ENCODE measurements at places on chromosomes 12 and 14.
A peak's percentile ranks its signal among the peaks of the same experiment; 100 is the strongest.

- no peak for DNase-seq
Measured at GRCh38 chr12:74722709-74723108, 185.1 kb downstream of the ATXN7L3B start.

DNA sequence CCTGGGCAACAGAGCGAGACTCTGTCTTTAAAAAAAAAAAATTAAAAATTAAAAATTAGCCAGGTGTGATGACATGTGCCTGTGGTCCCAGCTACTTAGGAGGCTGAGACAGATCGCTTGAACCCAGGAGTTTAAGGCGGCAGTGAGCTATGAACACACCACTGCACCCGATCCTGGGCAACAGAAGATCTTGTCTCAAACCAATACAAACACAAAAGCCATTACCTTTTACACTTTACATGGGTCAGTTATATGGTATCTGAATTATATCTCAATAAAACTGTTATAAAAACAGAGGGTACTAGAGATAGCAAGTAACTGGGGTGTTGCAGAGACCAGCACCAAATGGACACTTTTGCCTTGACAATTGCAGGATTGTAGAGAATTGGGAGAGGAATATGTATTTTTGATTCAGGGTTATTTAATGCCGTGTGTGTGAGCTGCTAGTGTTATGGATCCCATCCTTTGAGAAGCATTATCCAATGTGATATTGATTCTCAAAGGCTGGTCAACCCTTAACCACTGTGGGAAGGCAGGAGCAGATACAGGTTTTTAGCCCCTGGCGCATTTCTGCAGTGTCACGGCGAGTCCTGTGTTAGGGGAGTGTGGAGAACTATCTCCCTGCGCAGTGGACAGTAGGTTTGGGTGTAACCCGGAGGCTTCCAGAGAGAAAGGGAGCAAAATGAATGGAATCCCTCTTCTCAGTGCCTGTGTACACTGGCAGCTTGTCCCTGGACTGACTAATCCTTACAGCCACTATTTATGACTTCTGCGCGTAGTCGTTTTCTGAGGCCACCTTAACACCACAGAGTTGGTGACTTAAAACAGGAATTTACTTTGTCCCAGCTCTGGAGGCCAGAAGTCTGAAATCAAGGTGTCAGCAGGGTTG is 4.3 kb downstream of the PSMD9 start:
- no peak for DNase-seq

GRCh38 chr14:88075269-88075981 is 70.5 kb downstream of the GPR65 start:
- no peak for DNase-seq

DNA sequence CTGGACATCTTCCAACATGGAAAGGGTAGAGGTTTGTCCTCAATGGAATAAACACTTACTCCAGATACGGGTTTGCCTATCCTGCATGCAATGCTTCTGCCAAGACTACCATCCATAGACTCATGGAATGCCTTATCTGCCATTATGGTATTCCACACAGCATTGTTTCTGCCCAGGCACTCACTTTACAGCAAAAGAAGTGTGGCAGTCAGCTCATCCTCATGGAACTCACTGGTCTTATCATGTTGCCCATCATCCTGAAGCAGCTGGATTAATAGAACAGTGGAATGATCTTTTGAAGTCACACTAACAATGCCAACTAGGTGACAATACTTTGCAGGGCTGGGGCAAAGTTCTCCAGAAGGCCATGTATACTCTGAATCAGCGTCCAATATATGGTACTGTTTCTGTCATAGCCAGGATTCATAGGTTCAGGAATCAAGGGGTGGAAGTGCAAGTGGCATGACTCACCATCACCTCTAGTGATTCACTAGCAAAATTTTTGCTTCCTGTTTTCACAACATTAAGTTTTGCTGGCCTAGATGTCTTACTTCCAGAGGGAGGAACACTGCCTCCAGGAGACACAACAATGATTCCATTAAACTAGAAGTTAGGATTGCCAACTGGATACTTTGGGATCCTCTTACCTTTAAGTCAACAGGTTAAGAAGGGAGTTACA is 140.4 kb downstream of the SLC35F4 start:
- no peak for DNase-seq

DNA sequence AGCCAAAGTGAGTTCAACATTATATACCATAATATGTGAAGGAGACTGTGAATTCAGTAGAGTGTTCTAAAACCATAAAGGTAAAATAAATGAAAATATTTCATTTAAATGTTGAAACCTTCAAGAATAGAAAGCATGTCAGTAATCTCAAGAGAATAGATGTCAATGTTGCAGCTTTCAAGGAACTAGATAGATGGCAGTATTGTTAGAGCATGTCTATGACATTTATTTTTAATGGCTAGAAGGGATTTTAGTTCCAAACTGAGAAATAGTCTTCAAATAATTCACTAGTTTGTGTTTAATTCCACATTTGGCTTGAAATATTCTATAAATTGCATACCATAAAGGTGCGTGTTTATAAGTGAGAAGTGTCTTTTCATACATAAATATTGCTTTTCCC is 326.5 kb downstream of the FLRT2 start:
- DNase-seq = no peak

- DNase-seq = no peak
Measured at GRCh38 chr12:19177754-19178153, 48.2 kb downstream of the PLEKHA5 start.

- peak; percentile 14 for DNase-seq
Measured at GRCh38 chr12:100267603-100268281, 765 bp downstream of the SCYL2 start.

DNA sequence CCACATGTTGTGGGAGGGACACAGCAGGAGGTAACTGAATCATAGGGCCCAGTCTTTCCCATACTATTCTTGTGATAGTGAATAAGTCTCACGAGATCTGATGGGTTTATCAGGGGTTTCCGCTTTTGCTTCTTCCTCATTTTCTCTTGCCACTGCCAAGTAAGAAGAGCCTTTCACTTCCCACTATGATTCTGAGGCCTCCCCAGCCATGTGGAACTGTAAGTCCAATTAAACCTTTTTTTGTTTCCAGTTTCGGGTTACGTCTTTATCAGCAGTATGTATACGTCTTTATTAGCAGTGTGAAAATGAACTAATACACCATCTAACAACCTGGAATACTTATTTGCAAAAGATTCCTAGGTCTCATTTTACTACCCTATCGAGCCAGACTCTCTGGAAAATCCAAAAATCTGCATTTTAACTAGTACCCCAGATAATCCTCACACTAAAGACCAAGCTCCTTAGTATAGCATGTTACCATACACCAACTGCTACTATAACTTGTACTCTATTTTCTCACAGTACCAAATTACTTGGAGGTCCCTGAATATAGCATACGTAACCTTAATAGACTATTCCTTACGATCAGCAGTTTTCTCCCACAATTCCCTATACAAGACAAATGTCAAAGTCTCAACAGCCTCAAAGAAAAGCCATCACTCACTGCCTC is 11.5 kb downstream of the GTF2A1 start:
- no peak for DNase-seq

DNA sequence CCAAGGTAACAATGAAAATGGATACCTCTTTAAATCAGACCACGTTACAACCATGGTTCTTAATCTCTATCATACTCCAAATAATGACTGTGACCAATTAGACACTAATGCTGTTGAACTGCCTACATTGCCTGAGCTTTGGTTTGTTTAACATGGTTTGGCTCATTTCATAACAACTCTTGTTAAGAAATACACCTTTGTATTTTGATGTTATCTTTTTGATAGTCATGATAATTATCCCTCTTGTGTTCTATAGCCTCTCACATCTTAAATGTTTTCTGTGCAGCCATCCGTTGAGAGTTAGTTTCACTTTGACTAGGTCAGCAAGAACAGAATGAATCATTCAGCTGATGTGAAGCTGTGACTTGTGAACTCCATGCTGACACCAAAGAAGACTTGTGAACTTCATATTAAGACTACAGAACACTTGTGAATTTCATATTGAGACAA is 75.5 kb upstream of the RERGL start:
- DNase-seq = no peak

DNA sequence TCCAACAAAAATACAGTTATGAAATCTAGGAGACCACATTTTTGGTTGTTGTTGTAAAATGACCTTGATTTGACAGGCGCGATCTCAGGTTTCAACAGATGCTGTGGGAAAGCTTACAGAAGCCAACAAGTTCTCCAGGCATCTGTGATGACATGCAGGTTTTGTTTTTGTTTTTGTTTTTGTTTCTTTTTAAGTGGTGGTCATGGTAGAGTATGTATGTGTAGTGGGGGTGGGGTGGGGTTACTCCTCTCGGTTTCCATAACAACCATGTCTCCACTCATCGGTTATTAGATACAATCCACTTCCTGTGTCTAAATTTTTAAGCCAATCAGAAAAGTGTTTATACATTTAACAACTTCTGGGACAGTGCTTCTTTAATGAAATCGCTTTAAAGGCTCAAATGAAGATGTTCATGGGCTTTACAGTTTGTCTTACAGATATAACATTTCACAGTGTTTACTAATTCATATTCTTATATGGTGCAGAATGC is 199.9 kb upstream of the FOXN3 start:
- no peak for DNase-seq

DNA sequence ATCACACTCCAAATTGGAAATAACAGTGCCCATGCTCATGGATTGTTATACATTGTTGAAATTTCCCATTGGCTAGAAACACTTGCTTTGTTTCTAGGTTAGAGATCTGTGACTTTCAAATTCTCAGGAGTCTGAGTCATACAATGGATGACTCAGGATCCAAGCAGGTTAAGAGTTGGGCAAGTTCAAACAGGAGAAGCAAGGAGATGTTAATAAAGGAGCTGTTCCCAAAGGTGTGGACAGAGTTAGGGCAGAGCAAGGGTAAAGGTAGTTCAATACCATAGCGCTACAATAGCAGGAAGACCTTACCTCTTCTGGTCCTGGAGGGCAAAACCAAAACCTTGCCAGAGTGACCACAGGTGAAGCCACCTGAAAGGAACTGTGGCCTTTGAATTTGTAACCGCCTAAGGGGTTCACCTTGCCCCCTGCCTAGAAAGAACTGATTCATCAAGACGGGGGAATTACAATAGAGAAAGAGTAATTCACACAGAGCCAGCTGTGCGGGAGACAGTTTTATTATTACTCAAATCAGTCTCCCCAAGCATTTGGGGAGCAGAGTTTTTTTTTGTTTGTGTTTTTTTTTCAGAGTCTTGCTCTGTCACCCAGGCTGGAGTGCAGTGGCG is 4.2 kb upstream of the AMN1 start:
- peak; percentile 26 for DNase-seq

DNA sequence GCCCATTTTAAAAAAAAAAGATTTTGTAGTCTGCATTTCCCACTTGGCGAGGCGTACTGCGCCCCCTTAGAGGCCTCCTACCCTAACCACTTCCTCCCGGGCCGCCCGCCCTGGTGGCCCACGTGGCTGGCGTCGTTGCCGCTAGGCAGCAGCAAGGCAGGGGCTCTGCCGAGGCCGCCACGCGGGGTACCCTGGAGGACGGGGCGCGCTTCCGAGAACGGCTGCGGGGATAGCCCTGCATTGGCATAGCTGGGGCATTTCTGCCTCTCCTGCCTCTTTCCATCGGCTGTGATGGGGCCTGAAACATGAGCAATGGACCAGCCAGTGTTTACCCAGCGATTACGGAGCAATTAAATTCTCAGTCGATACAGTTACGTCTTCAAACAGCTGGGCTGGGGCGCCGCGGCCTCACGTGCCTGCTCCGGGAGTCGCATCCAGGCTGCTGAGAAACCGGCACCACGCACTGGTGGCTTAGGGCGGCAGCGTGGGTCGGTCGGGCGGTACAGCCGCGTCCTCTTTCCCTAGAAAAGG is 38.0 kb downstream of the IQSEC3 start:
- no peak for DNase-seq

DNA sequence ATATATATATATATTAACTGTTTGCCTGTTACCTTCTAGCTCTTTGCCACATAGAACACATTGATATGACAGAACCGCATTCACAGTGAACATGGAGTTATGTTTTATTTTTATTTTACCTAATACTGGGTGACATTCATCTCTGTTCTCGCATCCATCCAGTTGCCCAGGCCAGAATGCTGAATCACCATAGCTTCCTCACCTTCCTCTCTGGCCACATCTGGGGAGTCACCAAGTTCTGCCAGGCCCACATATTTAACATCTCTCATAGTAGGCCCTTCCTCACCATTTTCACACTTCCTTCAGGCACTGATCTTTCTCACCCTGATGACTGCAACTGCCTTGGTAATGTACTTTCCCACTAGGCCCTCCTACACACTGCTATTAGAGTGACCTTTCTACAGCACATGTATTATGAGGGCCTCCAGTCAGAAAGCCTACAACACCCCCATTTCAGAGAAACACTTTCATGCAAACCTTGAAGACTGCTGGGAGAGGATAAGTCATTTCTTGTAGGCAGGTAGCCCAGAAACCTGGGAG is 106.8 kb downstream of the LGR5 start:
- DNase-seq = no peak

- no peak for DNase-seq
Measured at GRCh38 chr14:33184587-33184986, 245.9 kb downstream of the NPAS3 start.

DNA sequence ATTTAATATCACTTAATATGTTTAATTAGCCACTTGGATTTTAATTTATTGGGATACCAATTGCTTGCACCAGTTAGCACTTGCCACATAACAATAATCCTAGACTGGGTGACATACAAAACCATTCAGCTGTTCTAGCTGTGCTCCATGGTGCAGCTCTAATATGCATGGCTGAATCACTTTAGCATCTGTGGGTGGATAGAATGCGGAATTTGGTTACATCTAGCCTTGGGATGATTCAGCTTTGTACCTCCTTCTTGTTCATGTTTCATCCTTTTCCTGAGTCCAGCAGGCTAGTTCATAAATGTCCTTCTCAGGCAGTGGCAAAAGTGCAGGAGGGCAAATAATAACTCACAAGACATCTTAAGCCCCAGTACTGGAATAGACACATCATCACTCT is 1263.0 kb downstream of the LRFN5 start:
- no peak for DNase-seq

DNA sequence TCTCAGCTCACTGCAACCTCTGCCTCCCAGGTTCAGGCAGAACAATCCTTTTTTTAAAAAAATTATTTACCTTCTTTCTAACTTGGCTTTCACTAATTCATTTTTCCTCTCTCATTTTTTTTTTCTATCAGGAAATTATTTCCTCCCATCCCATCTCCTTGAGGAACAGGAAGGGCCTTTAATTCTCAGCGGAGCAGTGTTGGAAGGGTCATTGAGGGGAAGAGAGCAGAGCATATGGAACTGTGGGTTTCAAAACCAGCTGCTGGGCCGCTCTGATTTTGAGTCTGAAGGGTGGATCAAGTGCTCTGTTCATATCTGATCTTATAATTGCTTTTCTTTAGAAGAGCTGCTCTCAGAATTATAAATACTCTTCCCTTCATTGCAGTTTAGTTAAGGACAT is 29.0 kb downstream of the NUBPL start:
- DNase-seq = no peak

Data from activated naive CD4-positive, alpha-beta T cell treated with anti-CD3 and anti-CD28 coated beads, Interleukin-2, amount 50 U/mL, for 16 hours (primary cell).